ENCODE measurements at places on chromosomes 11 and 22.

DNA sequence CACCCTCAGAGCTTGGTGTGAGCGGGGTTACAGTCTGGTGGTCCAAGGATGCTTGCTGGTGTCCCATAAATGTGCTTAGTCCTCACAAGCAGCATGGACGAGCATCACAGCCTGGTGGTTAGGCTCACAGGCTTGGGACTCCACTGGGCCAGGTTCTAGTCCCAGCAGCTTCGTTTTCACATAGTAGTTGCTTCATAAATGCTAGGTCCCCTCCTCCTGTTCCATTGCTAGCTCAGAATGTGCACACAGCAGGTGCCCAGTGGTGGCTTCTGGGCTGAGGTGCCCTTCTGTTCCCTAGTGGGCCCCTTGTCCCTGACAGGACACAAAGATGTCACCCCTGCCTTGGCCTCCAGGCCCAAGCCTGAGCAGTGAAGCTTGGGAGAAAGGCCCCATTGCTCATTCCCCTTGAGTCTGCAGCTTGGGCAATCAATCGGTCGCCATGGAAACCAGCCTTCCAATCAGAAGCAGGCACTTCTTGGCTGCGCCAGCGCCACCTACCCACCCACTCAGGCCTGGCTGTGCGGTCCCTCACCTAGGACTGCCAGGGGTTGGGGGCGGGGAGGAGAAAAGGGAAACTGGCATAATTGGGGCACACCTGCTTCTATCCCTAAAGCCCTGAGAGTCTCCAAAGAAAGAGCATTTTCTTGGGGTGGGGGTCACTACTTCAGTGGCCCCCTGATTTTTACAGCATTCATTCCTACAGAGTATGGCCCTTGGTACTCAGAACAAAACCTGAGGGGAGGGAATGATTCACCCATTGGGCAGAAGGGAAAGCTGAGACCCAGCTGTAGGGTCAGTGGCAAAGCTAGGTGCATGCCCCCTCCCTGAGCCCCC is 48.1 kb downstream of the CYTH4 start:
- DNase-seq = no peak

DNA sequence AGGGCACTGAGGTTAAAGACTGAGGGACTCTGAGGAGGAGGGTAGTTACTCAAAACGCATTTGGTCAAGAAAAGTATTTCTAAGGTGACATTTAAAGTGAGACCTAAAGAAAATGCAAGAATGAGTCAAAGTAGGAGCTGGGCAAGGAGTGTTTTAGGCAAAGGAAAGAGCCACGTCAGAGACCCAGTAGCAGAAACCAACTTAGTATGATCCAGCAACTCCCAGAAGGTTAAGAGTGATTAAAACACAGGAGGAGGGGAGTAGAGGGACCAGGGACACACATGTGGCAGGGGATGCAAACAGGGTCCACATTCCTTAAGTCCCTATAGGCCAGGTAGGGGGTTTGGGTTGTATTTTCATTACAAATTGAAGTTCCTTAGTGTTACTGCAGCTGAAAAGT is 24.3 kb upstream of the CCDC34 start:
- DNase-seq = no peak

DNA sequence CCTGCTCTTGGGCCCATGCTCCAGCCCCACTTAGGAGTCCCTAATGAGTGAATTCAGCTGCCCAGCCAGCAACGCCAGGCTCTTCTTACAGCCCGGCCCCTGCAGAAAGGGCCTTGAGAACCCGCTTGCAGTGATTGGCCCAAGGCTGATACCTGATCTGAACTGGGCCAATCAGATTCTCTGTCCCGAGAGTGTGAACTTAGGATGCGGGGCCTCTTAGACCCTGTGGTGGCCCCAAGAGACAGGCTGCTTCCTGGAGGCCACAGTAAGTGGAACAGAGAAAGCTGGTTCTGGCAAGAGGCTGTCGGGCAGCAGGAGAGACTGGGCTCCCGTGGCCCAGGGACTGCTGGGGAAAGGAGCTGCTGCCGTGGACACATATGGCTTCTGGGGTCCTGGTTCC is 11.5 kb downstream of the VSTM5 start:
- DNase-seq = no peak

DNA sequence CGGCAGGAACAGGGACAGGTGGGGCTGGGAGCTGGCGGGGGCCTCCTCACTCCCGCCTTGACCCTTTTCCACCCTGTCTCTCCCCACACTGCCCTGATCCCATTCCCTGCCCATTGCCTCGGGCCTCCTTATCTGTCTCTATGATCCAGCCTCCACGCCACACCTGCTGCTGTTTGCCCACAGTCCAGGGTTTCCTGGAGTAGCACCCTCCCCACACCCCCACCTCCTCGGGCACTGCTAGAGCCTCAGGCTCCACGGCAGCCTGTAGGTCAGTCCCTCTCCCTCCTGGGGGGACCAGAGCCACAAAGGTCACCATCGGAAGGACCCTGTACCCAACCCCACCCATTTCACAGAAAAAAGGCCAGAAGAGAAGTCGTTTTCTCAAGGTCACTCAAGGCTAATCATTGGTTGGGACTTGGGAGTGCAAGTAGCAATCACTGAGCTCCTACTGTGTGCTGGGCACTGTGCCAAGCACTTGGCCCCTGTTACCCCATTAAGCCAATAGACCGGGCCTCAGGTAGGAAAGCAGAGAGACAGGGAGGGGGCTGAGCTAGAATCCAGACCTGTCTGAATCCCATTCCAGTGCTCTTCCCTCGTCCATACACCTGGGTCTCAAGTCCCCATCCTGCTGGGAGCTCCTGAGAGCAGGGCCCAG is 71.8 kb downstream of the PDE2A start:
- no peak for DNase-seq

DNA sequence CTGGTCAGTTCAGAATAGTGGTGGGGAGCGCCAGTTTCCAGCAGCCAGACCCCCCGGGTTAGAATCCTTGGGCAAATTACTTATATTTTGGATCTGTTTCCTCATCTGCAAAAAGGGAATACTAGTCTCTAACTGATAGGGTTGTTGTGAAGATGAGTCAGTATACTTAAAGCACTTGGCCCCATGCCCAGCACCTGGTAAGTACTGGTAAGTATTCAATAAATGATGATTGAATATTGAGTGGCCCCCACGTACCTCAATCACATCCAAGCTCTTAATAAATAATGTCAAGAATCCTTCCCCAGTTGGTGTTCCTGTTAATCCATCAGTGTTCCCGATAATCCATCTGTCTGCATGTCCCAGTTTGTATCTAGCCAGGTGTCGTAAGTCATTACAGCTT is 12.1 kb downstream of the ACP2 start:
- peak; percentile 21 for DNase-seq
